ENCODE measurements at places on chromosomes 7 and 10.

DNA sequence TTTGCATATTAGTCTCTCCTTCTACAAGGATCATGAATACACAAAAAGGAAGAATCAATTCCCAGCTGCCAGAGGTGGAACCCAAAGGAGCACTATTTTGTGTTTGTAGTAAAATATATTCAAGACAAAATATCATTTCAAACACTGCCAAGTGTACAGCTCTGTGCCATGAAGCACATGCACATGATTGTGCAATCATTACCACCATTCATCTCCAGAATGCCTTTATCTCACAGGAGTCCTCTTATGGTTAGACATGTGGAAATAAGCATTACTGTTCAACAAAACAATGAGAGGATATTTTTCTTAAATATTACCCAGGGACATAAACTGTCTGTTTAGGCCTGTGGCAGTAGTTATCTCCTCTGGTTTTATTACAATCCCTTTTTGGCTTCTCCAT lies 151.4 kb upstream of the PPP1R3A start:
- no peak for DNase-seq

DNA sequence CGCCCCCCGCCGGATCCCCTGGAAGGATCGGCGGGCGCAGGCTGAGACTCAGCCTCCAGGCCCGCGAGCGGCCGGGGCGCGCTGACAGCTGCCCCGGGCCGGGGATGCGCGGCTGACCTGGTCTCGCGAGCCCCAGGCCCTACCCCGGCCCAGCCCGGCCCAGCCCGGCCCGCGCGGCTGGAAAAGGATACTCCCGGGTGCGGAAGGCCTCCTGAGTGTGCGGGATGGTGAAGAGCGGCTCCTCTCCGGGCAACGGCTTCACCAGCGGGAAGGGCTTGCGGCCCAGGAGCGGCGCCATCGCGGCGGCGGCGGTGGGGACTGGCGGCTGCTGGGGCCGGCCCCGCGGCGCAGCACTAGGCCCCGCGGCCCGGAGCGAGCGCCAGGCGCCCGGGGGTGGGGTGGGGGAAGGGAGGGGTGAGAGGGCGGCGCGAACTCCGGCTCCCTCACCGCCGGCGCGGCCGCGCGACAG lies 423 bp downstream of the BAZ1B start:
- peak; percentile 18 for DNase-seq

- no peak for DNase-seq
Observed at GRCh38 chr7:7203813-7204575, 21.6 kb downstream of the C1GALT1 start.

DNA sequence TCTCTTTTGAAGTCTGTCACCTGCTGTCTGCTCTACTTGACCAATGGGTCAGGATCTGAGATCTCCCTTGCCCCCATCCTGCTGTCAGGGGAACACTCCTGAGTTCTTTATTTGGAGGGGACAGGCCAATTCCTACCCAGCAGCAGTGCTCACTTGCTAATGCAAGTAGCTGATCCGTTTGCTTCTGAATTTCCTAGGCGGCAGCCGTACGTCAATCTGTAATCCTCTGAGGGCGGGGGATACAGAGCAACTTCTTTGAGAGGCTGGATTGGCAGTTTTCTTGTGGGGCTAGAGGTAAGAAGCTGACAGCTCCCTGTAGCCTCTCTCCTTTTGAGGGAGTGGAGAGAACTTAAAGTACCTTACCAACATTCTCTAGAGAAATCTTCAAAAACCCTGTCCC lies 36.6 kb downstream of the TYW1 start:
- no peak for DNase-seq

GRCh38 chr10:123550675-123551096 lies 115.5 kb upstream of the GPR26 start:
- DNase-seq: no peak
